CD4-positive, alpha-beta memory T cell (primary cell): ENCODE measurements at places on chromosomes 2 and 18. TPM values are rescaled to one million over a fixed set of nuclear protein-coding genes. Genes with fewer than 3 reads are reported as not detected.
A peak's percentile ranks its signal among the peaks of the same experiment; 100 is the strongest.

GRCh38 chr2:23651187-23652080 lies 266.5 kb downstream of the KLHL29 start:
- H3K4me1 ChIP-seq: no peaks in the 10 kb centered on the region
- no peaks in the 10 kb centered on the region for H3K36me3 ChIP-seq
- H3K27ac ChIP-seq: no peak overlapping the region
- no peak for DNase-seq
- H3K27me3 ChIP-seq: no peaks in the 10 kb centered on the region

- no peak for DNase-seq
- H3K4me1 ChIP-seq: peaks cover 22% of the 10 kb centered on the region
- no peaks in the 10 kb centered on the region for H3K36me3 ChIP-seq
- no peak overlapping the region for H3K4me3 ChIP-seq
- H3K27ac ChIP-seq: no peak overlapping the region
- H3K27me3 ChIP-seq: peaks cover 3% of the 10 kb centered on the region
Observed at GRCh38 chr2:71449343-71449742, 4.0 kb upstream of the DYSF start.

DNA sequence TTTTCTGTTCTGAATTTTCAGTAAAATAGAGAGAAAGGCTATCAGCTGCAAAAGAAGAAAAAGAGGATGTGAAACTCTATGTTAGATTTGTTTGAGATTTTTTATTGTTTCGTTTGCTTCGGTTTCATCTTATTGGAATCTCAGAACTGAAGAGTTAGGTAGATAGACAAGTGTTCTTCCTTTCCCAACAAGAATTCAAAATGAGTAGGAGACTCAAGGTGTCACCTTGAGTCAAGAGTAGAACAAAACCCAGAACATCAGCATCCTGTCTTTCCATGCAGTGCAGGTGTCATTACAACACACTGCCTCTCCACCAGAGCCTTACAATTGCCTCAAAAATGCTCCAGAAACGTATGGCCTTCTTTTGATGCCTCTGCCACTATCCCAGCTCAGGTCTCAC lies 21.1 kb downstream of the NBAS start:
- H3K4me1 ChIP-seq: no peaks in the 10 kb centered on the region
- no peaks in the 10 kb centered on the region for H3K36me3 ChIP-seq
- H3K27ac ChIP-seq: no peak overlapping the region
- no peak overlapping the region for H3K4me3 ChIP-seq
- H3K27me3 ChIP-seq: no peaks in the 10 kb centered on the region

- H3K27me3 ChIP-seq: peaks cover 97% of the 10 kb centered on the region
- no peak overlapping the region for H3K27ac ChIP-seq
- peak; percentile 24 for DNase-seq
- no peaks in the 10 kb centered on the region for H3K36me3 ChIP-seq
- no peak overlapping the region for H3K4me3 ChIP-seq
Observed at GRCh38 chr2:172095905-172096625, 6.6 kb downstream of the DLX2 start.

The POTEC gene
- not detected for polyA plus RNA-seq
